ENCODE measurements at places on chromosomes 6 and 20. TPM values are rescaled to one million over a fixed set of nuclear protein-coding genes. Genes with fewer than 3 reads are reported as not detected.

The LCA5 gene
- total RNA-seq, result 7.1 TPM

The MYH7B gene
- 0.42 TPM for total RNA-seq

The TLDC2 gene
- 0.37 TPM for total RNA-seq

The OPN5 gene
- not detected for total RNA-seq

The SLC22A16 gene
- total RNA-seq, result 1.6 TPM

All from posterior vena cava (tissue), 2 donors.